ENCODE measurements at places on chromosomes 11 and 22. TPM values are rescaled to one million over a fixed set of nuclear protein-coding genes. Genes with fewer than 3 reads are reported as not detected.

Gene PRG3
- total RNA-seq, result not detected

Gene SLC25A1
- 229 TPM for total RNA-seq

Gene MFRP
- total RNA-seq, result not detected

Gene SCN3B
- 0.83 TPM for total RNA-seq

Gene SLC1A2
- total RNA-seq, result not detected

Gene ADORA2A
- total RNA-seq, result 3.5 TPM

Gene CCND1
- total RNA-seq, result 46.6 TPM

Gene GAL3ST3
- not detected for total RNA-seq

- H3K27ac ChIP-seq, result no peak overlapping the region
- no peaks in the 10 kb centered on the region for H3K27me3 ChIP-seq
- no peaks in the 10 kb centered on the region for H3K4me1 ChIP-seq
- DNase-seq, result no peak
- H3K36me3 ChIP-seq, result no peaks in the 10 kb centered on the region
- no peak overlapping the region for H3K4me3 ChIP-seq
These were observed 18.9 kb upstream of the DNAJB13 start for GRCh38 chr11:73931951-73932350.

- no peaks in the 10 kb centered on the region for H3K4me1 ChIP-seq
- no peaks in the 10 kb centered on the region for H3K27me3 ChIP-seq
- no peaks in the 10 kb centered on the region for H3K36me3 ChIP-seq
- no peak overlapping the region for H3K27ac ChIP-seq
- DNase-seq, result no peak
These were observed 2.4 kb downstream of the OR52E1 start for GRCh38 chr11:5071799-5072198.

- no peaks in the 10 kb centered on the region for H3K4me1 ChIP-seq
- no peaks in the 10 kb centered on the region for H3K27me3 ChIP-seq
- peak; percentile 59 for DNase-seq
These were observed 801 bp downstream of the SESN3 start for GRCh38 chr11:95229993-95230809.

GRCh38 chr11:32105871-32106560 lies 15.1 kb downstream of the RCN1 start:
- no peak for DNase-seq
- H3K27ac ChIP-seq, result no peak overlapping the region
- H3K27me3 ChIP-seq, result no peaks in the 10 kb centered on the region

DNA sequence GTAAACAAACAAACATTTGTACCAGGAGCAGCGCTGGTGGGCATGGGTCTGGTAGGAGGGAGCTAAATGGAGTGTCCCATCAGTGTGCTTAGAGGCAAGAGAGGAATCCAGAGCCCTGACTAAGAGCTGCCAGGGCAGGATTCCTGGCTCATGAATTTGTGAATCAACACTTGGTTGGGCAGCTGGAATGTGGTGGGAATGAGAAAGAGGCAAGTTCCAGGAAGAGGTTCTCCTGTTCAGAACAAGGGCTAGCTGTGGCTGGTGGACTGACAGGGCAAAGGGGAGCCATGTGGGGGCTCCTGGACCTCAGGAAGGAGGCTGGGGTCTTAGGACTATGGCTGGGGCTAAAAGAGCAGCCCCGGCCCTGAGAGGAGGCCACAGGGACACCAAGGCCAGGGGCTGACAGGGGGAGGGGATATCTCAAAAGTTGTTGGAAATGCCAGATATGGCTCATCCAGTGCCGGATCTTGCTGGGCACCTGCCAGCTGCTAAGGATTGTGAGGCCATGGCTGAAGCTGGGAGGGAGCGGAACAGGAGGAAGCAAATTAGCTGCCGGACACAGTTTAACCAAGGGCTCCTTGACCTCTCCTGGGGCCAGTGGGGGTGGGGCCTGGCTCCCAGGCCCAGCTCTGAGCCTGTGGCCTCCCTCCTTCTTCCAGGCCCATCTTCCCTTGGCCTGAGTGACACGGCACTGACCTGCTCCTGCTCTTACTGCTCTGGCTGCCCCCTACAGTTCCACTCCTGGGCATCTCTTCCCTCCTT lies 14.6 kb upstream of the P2RY6 start:
- no peak overlapping the region for H3K27ac ChIP-seq
- H3K4me3 ChIP-seq, result no peak overlapping the region
- H3K27me3 ChIP-seq, result no peaks in the 10 kb centered on the region
- no peaks in the 10 kb centered on the region for H3K4me1 ChIP-seq

GRCh38 chr22:27107824-27108223 lies 450.4 kb downstream of the MIAT start:
- H3K27ac ChIP-seq, result no peak overlapping the region
- no peaks in the 10 kb centered on the region for H3K27me3 ChIP-seq
- no peaks in the 10 kb centered on the region for H3K4me1 ChIP-seq

DNA sequence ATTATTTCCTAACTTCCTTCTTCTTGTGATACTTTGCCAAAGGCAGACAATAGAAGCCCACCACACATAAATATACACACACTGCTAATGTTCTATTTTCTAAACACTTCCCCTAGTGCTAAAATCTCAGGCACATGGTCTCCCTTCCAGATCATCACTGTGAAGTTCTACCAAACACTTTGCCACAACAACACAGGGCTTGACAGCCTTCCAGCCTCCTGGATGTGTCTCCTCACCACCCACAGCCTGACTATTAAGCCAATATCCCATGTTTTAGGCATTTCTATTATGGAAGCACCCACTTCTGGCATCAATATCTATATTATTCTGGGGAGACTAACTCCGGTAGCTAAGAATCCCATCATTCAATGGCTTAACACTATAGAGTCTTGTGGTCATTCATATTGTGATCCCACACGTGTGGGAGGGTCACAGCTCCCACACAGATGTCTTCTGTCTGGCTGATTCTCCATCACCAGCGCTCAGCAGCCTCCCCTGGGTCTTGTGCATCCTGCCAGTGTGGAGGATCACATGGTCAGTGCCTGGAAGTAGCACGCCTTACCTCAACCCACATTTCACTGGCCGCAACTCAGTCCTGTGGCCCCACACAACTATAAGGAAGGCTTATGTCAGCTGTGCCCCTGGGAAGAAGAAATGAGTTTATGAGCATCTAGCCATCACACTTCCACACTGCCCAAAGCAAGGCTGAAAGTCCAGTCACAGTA lies 29.0 kb downstream of the SPATA19 start:
- no peaks in the 10 kb centered on the region for H3K36me3 ChIP-seq
- no peak overlapping the region for H3K4me3 ChIP-seq
- no peaks in the 10 kb centered on the region for H3K27me3 ChIP-seq
- H3K4me1 ChIP-seq, result no peaks in the 10 kb centered on the region
- DNase-seq, result no peak

GRCh38 chr22:50701076-50701419 lies 28.4 kb downstream of the SHANK3 start:
- no peak overlapping the region for H3K27ac ChIP-seq
- no peaks in the 10 kb centered on the region for H3K27me3 ChIP-seq
- no peak for DNase-seq
- H3K4me3 ChIP-seq, result no peak overlapping the region
- no peaks in the 10 kb centered on the region for H3K4me1 ChIP-seq

GRCh38 chr22:31089160-31090100 lies 8.3 kb downstream of the SMTN start:
- H3K4me3 ChIP-seq, result no peak overlapping the region
- peak overlapping the region; percentile 62 for H3K27ac ChIP-seq
- no peaks in the 10 kb centered on the region for H3K4me1 ChIP-seq
- no peaks in the 10 kb centered on the region for H3K27me3 ChIP-seq

- H3K27me3 ChIP-seq, result no peaks in the 10 kb centered on the region
- no peak for DNase-seq
- no peak overlapping the region for H3K4me3 ChIP-seq
- no peak overlapping the region for H3K27ac ChIP-seq
These were observed 143.8 kb upstream of the DDI1 start for GRCh38 chr11:103892603-103893002.

- no peak overlapping the region for H3K27ac ChIP-seq
- no peaks in the 10 kb centered on the region for H3K36me3 ChIP-seq
- no peak overlapping the region for H3K4me3 ChIP-seq
- H3K4me1 ChIP-seq, result peaks cover 4% of the 10 kb centered on the region
These were observed 107.2 kb downstream of the SCN3B start for GRCh38 chr11:123547180-123547579.

GRCh38 chr11:13445588-13445987 lies 17.4 kb downstream of the BTBD10 start:
- no peak overlapping the region for H3K27ac ChIP-seq
- H3K36me3 ChIP-seq, result no peaks in the 10 kb centered on the region
- H3K4me1 ChIP-seq, result peaks cover 4% of the 10 kb centered on the region
- H3K4me3 ChIP-seq, result no peak overlapping the region
- DNase-seq, result no peak
- no peaks in the 10 kb centered on the region for H3K27me3 ChIP-seq

GRCh38 chr11:109859045-109859724 lies 234.0 kb upstream of the ZC3H12C start:
- no peaks in the 10 kb centered on the region for H3K36me3 ChIP-seq
- H3K27ac ChIP-seq, result no peak overlapping the region
- H3K4me3 ChIP-seq, result no peak overlapping the region

- no peaks in the 10 kb centered on the region for H3K4me1 ChIP-seq
- no peak overlapping the region for H3K27ac ChIP-seq
- H3K4me3 ChIP-seq, result no peak overlapping the region
- no peaks in the 10 kb centered on the region for H3K27me3 ChIP-seq
These were observed 2.7 kb downstream of the MAJIN start for GRCh38 chr11:64969209-64969608.

GRCh38 chr11:2129308-2129698 lies 9.9 kb downstream of the IGF2 start:
- no peak overlapping the region for H3K27ac ChIP-seq
- H3K4me3 ChIP-seq, result no peak overlapping the region
- no peaks in the 10 kb centered on the region for H3K36me3 ChIP-seq
- DNase-seq, result no peak
- H3K27me3 ChIP-seq, result no peaks in the 10 kb centered on the region

DNA sequence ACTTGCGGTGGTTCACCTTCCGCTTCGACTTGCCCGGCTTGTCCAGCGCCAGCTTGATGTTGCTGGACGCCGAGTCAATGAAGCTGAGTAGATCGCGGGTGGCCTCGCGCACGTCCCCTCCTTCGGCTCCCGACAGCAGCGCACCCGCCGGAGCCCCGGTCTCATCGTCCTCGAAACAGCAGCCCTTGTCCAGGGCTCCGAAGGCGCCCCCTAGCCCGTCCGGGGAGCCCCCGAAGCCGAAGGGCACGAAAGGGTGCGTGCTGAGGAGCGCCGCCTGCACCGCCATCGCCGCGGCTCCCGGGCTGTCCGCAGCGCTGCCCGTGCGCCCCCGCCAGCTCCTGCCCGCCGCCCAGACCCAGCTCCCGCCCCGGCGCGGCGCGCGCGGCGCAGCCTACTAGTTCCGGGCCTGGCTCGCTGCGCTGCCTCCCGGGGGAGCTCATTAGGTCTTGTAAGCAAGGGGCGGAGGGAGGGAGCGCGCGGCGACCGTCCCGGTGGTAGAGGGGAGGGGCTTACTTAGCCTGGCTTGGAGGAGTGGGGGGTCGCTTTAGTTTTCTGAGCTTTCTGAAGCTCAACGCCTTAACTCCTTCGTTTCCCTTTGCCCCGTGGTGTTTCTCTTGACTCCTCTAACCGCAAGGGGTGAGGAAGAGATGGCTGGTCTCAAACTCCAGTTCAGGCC lies at the start of gene FAM181B:
Gene FAM181B, minus strand, starts transcription at position 421 of the 676 bp plus-strand sequence. Its CDS starts 135 bp downstream, at position 286.
- peaks cover 18% of the 10 kb centered on the region for H3K27me3 ChIP-seq
- peak within 1 kb of the TSS; percentile 49 for H3K27ac ChIP-seq
- peak within 1 kb of the TSS; percentile 49 for H3K4me3 ChIP-seq
- H3K4me1 ChIP-seq, result peaks cover 9% of the 10 kb centered on the region

DNA sequence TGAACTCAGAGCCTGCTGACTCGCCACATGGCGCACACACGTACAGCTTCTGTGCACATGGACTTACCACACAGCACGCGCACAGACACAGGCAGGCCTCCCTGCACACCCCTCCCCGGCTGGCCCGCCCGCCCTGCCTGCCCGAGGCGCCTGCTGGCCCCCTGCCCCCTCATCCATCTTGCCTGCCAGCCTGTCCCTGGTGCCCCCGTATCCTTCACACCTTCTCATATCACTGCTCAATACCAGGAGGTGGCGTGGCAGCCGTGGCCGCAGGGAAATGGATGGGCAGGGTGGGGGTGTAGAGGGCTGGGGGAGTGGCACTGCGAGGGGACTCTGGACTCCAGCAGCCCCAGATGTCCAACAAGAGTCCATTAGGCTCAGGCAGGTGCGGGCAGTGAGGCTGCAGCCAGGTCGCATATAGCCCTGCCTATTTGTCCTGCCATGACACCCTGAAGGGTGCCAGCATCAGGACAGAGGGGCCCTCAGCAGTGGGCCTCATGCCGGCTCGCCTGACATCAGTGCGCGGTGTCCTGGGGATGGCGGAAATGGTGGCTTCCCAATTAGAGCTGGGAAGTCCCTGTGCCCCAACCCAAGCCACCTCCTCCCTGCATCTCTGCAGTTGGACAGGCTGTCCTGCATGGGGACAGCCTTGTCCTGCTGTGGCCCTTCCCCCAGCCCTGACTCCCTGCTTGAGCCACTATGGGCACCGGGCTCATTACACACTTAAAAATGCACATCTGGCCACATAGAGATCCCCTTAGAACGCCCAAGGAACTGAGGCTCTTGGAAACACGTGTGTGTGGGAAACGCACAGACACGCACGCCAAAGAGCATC lies 2.0 kb upstream of the TBX10 start:
- no peaks in the 10 kb centered on the region for H3K36me3 ChIP-seq
- H3K27me3 ChIP-seq, result no peaks in the 10 kb centered on the region
- no peak overlapping the region for H3K4me3 ChIP-seq
- H3K4me1 ChIP-seq, result peaks cover 11% of the 10 kb centered on the region
- H3K27ac ChIP-seq, result no peak overlapping the region

DNA sequence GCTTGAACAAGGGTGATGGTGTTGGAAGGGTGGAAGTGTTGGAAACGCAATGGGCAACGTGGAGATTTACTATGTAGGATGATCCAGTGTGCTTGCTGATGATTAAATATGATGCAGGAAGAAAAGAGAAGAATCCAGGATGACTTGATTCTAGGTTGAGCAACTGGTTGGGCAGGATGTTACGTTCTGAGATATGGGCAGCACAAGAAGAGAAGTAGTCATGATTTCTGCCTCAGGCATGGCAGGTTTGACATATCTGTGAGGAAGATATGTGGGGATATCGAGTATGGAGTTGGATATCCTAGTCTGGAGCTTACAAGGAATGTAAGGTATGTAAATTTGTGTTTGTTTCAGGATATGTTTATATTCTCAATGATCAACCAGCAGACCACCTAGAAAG lies 1.9 kb downstream of the OR52K1 start:
- no peak overlapping the region for H3K27ac ChIP-seq
- no peak for DNase-seq
- H3K27me3 ChIP-seq, result no peaks in the 10 kb centered on the region
- H3K4me3 ChIP-seq, result no peak overlapping the region
- no peaks in the 10 kb centered on the region for H3K4me1 ChIP-seq

Measured in Peyer's patch (tissue), 4 donors.